Left renal cortex interstitium (tissue), 4 donors: ENCODE measurements at places on chromosomes 7 and 10. TPM values are rescaled to one million over a fixed set of nuclear protein-coding genes. Genes with fewer than 3 reads are reported as not detected.

- no peak for DNase-seq
These were observed 27.0 kb downstream of the CYP2C18 start for GRCh38 chr10:94710578-94710977.

DNA sequence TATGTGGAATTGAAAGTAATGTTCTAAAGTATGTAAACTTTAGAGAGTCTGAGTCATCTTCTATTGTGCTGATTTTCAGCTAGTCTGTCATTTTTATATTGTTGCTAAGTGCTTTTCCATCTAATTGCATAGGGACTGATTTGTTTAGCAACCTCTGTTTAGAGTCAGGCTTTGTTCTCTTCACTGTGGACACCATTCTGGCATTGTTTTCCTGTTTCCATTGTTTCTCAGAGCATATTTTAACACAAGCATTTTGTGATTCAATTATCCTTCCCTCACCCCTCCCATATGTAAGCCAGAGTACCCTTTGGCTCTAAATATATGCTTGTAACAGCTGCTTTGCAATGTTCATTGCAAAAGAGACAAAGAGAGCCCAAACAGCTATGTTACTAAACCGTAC is 748.4 kb upstream of the PHF14 start:
- no peak for DNase-seq

Gene TBXAS1
- 34.2 TPM for polyA plus RNA-seq

Gene BUB3
- 122 TPM for polyA plus RNA-seq

GRCh38 chr7:157684909-157685429 is 348.2 kb downstream of the DNAJB6 start:
- DNase-seq: no peak

Gene MMP21
- 0.39 TPM for polyA plus RNA-seq

- no peak for DNase-seq
These were observed 32.6 kb upstream of the NME8 start for GRCh38 chr7:37815671-37816371.

GRCh38 chr10:124255556-124255955 is 162.2 kb upstream of the CHST15 start:
- DNase-seq: no peak

DNA sequence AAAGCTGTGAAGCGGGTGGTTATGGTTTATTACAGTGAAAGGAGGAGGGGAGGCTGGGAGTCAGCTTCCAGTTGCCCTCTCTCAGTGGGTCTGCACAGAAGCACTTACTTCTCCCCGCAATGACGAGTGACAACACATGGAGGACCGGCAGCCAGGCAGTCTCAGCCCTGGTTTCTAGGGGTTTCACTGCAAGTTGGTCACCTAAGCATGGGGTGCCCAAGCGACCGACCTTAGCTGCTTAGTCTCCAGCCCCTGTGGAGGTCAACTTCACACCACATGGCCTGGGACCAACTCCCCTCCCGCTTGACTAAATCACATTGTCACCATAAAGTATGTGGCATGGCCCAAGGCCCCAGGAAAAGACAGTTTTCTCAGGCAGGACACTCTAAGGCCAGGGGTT is 99.9 kb upstream of the ZNF32 start:
- DNase-seq: no peak

- no peak for DNase-seq
These were observed 9.2 kb upstream of the GRB10 start for GRCh38 chr7:50791938-50792341.

DNA sequence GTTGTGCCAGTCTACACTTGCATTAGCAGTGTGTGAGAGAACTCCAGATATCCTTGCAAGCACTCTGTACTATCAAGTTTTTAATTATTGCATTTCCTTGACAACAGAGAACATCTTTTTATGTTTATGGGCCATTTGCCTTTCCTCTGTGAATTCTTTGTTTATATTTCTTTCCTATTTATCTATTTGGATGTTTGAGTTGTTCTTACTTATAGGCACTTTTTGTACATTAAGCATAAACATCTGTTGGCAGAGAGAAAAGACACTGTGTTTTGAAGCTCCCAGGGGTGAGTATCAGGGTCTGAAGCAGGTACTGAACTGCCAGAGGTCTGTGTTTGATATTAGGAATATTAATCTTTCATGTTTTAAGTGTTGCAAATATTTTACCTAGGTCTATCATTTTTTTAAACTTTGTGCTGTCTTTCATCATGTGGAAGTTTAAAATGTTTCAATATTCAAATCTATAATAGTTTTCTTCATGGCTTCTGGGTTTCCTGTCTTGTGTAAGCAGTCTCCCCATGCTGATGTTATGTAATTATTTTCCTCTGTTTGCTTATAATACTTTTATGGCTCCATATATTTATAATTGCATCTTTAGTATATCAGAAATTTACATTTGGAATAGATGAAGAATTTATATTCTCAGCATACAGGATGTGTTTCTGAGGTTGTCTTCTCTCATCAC is 17.7 kb upstream of the PDCD4 start:
- no peak for DNase-seq

DNA sequence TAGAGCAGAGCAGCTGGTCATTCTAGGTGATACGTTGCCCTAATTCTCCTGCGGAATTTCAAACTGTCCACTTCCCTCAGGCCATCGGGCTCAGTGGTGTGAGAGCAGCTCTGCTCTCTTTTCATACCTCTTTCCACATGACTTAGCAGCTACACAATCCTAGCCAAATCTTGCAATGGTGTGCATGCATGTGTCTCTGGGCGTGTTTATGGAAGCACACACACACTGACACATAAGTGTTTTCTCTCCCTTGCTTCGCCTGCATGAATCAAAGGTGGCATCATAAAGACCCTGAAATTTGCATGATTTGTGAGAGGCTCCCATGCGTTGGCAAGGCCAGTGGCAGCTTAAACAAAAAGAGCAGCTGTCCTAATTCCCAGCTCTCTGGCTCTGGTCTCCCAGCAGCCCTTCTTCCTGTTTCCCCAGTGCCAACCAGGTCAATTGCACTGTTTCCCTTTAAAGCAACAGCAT is 1189.5 kb downstream of the GATA3 start:
- DNase-seq: no peak

- no peak for DNase-seq
These were observed 120.0 kb downstream of the PDE1C start for GRCh38 chr7:31950091-31950755.

- no peak for DNase-seq
These were observed 13.9 kb upstream of the ZNF862 start for GRCh38 chr7:149824301-149824741.

GRCh38 chr10:28331841-28332240 is 29.0 kb upstream of the MPP7 start:
- DNase-seq: no peak
